Breast epithelium (tissue), 4 donors: ENCODE measurements at places on chromosomes 12 and 14.

- H3K4me1 ChIP-seq: no peaks in the 10 kb centered on the region
- DNase-seq: no peak
- H3K27me3 ChIP-seq: no peaks in the 10 kb centered on the region
- H3K36me3 ChIP-seq: no peaks in the 10 kb centered on the region
Measured at GRCh38 chr12:30806989-30807694, 52.4 kb upstream of the CAPRIN2 start.

DNA sequence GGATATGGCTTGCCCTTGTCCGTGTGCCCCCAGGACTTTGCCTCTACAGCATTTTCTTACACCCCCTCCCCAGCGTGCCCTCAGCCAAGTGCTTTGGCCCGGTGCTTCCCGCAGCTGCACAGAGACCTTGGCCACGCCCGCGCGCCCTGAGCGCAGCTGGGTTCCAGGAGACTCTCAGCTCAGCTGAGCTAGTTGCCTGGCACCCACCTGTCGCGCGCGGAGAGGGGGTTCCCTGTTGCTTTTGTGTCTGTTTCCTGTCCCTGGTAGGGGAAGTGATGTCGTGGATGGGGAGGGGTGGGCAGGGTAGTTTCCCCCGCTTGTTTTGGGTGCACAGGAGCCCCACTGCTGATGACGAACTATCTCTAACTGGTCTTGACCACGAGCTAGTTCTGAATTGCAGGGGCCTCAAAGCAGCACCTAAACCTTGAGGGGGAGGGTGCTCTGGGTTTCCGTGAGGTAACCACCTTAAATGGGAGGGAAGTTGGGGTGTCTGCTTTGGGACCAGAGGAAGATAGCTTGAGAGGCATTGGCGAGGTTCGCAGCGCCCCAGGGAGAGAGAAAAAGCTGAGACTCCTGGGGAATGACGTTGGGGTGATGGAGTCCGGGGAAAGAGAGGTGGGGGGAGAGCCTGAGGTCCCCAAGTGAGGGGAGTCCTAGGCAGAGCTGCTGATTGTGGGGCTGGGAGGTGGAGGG, 1.5 kb downstream of the DIO3 start:
- no peak for DNase-seq
- H3K4me3 ChIP-seq: no peak overlapping the region
- H3K36me3 ChIP-seq: no peaks in the 10 kb centered on the region
- no peak overlapping the region for H3K27ac ChIP-seq

GRCh38 chr12:121299662-121300061, 3.2 kb upstream of the CAMKK2 start:
- no peaks in the 10 kb centered on the region for H3K27me3 ChIP-seq
- peaks cover 8% of the 10 kb centered on the region for H3K4me1 ChIP-seq
- no peak for DNase-seq
- H3K27ac ChIP-seq: no peak overlapping the region

DNA sequence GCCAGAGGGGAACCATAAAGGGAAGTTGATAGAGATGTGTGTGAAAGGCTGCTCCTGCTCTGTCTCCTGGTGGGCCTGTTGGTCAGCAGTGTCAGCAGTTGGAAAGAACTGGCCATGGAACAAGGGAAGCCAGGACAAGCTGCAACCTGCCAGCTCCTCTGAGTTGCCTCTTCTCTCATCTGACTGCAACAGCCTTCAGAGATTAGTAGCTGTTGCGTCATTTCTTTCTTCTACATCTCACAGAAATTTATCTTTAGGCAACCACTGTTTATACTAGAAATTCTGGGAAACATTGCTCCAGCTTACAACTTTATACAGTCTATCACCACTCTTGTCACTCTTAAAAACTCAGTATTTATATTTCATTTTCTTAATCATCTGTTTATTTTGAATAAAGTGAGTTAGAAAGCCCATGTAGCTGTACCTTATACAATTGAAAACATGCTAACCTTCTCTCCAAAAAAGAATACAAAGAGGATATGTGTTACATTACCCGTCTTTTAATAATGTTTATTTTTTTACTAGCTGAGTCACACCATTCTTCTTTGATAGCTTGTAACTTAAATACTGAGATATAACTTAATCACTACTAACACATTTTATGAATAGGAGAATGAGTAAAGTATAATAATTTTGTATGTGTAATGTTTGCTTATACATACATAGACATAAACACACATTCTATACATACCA, 224.2 kb downstream of the LRFN5 start:
- DNase-seq: no peak
- H3K27me3 ChIP-seq: no peaks in the 10 kb centered on the region
- no peaks in the 10 kb centered on the region for H3K4me1 ChIP-seq
- H3K4me3 ChIP-seq: no peak overlapping the region
- no peaks in the 10 kb centered on the region for H3K36me3 ChIP-seq
